ENCODE measurements at places on chromosomes 16 and 17.

DNA sequence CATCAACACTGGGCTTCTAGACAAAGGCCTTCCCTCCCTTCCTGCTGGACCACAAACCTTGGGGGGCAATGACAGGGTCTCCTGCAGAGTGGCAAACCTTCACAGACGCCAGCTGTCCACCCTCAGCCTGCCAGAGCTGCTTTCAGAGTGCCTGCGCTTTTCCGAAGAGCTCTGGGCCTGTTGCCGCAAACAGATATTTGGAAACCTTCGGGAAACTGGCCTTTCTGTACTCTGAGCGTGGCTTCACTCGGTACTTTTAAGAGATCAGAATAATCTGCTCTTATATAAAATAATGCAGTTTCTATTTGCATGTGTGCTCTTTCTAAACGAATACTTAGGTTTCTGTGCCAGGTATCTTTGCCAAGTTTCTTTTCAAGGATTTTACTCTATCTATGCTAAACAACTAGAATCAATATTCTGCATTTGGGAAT, 152.1 kb upstream of the CHMP6 start:
- DNase-seq, result no peak

GRCh38 chr17:82006468-82007227, 16.0 kb downstream of the CENPX start:
- DNase-seq, result peak; percentile 7

DNA sequence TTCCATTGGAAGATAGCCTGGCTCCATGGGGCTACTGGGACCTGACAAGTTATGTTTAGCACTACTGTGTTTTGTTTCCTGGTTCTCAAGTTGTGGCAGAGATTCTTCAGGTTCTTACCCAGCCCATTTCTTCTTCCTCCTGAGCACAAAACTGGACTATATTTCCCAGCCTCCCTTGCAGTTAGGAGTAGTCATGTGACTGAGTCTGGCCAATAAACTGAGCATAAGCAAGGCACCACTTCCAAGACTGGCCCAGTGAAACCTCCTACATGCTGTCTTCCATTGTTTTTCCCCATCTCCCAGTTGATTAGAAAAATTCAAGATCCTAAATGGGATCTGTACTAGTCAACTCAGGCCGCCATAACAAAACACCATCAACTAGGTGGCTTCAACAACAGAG, 28.2 kb upstream of the RBBP6 start:
- no peak for DNase-seq

DNA sequence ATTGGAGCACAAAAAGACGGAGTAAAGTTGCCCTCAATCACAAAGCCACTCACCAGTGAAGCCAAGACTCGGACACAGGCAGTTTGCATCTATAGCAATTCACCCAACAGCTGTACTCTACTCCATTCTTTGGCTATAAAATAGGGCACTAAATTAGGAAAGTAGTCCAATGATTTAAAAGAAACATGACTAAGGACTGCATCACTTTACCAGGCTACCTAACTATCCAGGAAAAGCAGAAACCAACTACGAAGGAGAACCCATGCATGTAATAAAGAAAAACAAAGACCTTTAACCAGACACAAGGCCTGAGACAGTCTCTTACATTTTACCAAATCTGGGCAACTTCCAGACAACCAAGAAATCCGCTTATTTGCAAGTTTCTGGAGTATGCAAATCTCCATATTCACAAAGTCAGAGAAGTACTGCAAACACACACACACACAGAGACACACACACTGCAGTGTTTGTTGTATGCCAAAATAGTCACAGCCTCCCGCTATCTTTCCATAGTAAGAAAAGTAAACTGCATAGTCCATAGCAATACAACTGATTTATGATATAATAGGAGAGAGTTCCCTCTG, 59.8 kb downstream of the CDH11 start:
- no peak for DNase-seq

- no peak for DNase-seq
Observed at GRCh38 chr17:57975044-57975443, 13.0 kb downstream of the VEZF1 start.

DNA sequence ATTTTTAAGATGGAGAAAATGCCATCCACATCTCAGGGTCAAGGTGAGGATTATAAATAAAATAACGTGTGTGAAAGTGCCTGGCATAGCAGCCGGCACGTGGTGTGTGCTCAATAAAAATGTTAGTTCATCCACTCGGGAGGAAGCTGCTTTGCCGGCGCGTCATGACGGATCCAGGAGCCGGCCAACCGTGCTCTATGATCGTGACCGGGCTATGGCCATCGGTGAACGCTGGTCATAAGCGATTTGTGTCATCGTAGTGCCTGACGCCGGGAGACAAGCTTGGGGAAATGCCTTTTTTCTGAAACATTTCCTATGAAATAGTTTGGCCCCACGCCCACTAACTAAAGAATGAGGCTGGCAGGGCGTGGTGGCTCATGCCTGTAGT, 74.0 kb downstream of the CMC2 start:
- DNase-seq, result no peak

GRCh38 chr17:48790607-48791127, 26.4 kb downstream of the TTLL6 start:
- DNase-seq, result no peak

GRCh38 chr17:4769628-4770027, 2.1 kb upstream of the TM4SF5 start:
- peak; percentile 24 for DNase-seq

DNA sequence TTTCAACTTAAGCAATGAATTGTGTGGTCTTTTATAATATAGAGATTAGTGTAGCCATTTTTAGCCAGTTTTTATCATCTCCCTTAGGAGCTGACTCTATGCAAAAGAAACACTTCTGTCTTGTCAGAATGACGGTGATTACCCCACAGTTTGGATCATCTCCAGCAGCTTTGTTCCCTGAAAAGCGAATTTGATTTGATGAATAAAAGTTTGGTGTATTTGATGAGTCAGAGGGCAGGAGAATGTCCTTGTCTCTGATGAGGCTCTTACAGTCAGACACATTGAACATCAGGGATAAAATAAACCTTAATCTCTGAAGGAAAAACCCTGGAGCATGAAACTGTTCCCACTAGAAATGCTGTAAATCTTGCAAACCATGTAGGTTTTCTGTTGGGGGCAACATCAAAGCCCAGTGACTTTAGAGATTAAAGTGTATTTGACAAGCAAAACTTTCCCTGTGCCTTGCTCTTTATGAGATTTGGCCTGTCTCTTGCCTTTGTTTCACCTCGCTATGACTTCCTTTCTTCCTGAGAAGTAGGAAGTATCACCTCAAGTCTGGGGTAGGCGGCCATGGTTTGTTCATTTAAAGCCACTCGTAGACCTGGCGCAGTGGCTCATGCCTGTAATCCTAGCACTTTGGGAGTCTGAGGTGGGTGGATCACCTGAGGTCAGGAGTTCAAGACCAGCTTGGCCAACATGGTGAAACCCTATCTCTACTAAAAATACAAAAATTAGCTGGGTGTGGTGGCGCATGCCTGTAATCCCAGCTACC, 209.3 kb downstream of the FTO start:
- DNase-seq, result peak; percentile 0

- DNase-seq, result no peak
Observed at GRCh38 chr17:33499040-33499439, 205.9 kb upstream of the ASIC2 start.

DNA sequence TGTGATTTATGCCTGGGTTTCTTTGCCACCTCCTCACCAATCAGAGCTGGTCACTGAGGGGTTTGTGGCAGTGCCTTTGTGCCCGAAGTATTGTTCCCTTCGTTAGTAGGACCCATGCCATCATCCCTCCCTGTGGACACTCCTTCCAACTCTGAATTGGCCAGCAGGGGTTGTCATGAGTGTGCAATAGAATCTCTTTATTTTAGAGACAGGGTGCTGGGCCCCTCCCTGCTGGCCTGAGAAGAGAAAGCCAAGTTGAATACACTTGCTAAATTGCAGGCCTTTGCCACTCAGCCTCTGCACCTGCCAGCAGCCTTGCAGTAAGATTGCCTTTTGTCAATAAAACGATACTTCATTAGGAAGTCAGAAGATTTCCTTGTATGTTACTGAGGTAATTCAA, 40.7 kb upstream of the SLC12A3 start:
- no peak for DNase-seq

GRCh38 chr16:21565861-21566669, 33.3 kb upstream of the METTL9 start:
- DNase-seq, result no peak

DNA sequence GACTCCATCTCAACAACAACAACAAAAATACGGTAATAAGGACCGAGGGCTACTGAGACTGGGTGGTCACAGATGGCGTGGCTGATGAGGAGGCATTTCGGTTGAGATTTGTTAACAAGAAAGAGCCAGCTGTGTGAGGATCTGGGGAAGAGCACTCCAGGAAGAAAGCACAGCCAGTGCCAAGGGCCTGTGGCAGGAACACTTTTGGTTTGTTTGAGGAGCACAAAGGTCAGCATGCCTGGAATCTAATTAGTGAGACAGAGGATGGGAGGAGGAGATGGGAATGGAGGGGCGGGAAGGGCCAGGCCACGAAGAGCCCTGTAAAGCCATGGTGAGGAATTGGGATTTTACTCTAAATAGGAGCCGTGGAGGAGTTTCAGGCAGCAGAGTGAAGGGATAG, 24.9 kb downstream of the HASPIN start:
- no peak for DNase-seq

DNA sequence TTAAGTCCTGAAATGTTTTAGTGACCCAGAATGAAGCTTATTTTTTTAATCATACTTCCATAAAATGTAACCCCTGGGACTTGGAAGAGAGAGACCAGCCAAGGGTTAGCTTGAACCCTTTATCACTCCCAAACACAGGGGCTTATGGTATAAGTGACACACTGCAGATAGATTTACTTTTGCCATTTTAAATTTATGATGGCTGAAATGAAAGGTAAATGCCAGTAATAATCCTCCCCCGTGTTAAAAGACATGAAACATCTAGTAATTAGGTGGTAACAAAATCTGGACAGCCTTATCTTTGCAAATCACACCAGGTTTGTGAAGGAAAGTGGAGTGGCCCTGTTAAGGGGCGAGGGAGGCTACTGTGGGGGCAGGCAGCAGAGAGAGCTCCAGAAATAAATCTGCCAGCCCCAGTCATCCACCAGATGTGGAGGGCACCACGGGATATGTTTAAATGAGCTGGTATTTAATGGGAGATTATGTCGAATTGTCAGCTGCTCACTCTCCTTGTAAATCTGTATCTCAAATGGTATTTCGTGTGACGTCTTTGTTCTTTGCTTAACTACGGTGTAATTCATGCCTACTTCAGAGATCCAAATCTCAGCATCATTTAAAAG, 326.5 kb downstream of the WWOX start:
- no peak for DNase-seq

DNA sequence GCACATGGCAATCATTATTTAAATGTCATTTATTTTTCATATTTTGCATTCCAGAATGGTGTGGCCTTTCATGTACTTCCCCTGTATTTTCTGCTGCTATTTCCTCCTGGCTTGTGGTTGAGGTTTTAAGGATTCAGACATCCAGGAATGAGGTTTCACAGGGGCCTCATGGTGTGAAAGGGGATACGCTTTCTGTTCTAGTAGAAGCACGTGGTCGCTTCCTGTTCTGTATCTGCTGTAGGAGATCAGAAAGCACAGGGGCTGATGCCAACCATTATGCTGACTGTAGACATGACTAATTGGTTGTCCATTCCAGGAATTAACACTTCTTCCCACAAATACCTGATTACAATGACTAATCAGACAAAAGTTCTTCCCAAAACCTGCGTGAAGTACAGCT, 405.9 kb downstream of the SHISA9 start:
- peak; percentile 100 for DNase-seq

DNA sequence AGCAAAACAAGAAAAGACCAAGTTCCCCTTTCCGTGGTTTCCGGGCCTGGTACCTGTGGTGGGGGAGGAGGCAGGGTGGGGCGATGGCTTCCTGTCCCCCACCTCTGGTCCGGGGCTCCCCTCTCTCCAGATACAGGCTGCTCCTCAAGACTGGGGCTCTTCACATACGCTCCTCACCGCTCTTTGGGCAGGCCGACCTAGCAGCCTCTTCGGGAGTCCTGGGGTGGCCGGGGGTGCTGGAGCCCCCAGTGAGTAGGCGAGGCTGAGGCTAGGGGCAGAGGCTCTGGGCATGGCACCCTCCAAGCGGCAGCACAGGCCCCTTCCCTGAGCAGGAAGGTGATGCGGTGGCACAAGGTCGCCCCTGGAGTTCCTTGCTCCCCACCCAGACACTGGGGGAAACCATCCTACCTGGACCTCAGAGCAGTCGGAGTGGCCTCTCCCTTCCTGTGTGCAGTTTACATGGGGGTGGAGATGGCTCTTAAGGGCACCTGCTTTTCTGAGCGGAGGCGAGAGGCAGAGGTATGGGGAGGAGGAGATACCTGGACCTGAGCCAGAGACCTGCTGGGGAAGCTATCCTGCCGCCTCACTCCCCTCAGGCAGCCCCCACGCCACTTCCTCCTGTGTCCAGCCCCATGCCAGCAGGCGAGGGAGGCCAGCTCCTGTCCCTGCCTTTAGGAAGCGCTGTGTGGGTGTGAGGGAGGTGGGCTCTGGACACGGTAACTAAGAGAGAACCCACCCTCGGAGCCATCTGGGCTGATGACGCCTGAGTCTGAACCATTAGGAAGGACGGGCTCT, 891 bp downstream of the CORO1A start:
- DNase-seq, result no peak

GRCh38 chr16:70715860-70716357, 30.1 kb upstream of the MTSS2 start:
- DNase-seq, result peak; percentile 33

DNA sequence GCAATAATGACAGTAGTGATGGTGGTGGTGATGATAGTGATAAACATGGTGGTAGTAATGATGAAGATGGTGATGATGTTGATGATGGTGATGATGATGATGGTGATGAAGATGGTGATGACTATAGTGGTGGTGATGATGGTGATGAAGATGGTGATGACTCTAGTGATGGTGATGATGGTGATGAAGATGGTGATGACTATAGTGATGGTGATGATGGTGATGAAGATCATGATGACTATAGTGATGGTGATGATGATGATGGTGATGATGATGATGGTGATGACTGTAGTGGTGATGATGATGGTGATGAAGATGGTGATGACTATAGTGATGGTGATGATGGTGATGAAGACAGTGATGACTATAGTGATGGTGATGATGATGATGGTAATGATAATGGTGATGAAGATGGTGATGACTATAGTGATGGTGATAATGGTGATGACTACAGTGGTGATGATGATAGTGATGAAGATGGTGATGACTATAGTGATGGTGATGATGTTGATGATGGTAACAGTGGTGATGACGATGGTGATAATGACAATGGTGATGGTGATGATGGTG, 35.6 kb downstream of the DYNLRB2 start:
- no peak for DNase-seq

- no peak for DNase-seq
Observed at GRCh38 chr17:75703591-75703990, 17.7 kb upstream of the ITGB4 start.

DNA sequence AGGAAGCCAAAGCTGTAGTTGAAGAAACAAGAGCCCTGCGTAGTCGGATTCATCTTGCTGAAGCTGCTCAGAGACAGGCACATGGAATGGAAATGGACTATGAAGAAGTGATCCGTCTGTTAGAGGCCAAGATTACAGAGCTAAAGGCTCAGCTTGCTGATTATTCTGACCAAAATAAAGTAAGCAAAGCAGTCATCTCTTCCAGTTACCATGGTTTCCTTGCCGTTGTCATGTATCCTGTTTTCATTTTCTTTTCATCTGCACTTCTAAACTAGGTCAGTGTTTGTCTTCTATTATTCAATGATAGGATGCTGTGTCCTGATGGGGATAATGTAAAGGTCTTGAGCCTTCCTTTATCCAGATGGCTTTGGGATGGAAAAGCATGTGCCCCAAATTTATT, 104.3 kb downstream of the STXBP4 start:
- DNase-seq, result no peak
